NCI-H2171 (cell line): ENCODE measurements at places on chromosomes 1 and 21.

DNA sequence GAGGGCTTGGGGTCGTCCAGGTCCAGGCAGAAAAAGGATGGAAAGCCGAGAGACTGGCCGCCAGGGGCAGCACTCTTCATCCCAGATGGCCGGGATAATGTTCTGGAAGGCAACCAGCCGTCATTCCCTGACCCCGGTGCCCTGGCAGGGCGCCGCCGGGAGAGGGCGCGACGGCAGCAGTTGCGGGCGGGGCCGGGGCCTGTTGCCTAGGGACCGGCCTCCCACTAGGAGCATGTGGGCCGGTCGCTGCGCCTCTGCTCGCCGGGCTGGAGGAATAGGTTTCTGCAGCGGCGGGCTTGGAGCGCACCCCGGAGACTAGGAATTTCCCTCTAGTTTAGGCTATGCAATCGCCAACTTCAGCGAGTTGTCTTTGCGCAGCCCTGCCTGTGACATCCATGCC, 11.0 kb downstream of the DMRTB1 start:
- no peak for DNase-seq

- DNase-seq: no peak
Observed at GRCh38 chr1:30037251-30038118, 685.9 kb downstream of the MATN1 start.

GRCh38 chr1:207991583-207992026, 80.7 kb upstream of the CD34 start:
- DNase-seq: no peak

DNA sequence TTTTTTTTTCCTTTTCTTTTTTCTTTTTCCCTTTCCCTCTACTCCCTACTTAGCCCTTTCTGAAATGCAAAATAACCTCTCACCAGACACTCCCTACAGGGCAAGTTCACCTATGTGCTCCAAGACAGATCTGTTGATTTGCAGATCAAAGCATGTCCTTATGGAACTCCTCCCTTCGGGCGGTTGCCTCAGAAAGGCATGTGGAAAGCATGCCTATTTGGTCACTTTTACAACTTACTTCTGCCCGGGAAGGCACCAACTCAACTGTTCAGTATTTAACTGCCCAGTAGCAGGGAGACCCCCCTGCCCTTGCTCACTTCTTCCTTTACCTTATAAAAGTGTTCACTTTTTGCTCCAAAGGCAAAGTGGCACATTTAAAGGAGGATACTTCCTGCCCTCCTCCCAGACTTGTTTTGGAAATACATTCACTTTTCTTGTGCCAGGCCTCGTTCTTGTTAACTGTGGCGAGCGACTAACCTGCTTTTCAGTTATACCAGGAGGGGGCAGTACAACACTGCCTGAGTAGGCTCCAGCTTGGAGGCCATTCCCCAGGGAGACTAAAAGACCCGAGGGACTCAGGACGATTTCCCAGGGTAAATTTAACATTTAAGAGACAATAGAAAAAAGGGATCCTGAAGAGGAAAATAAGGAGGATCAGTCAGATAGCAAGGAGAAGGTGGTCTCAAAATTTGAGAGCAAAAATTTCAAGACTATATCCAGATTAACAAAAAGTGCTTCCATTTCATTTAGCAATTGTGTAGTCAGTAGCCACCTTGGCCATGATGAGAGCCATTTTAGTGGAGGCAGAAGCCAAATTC, 12.3 kb upstream of the SLAMF7 start:
- DNase-seq: peak; percentile 16

DNA sequence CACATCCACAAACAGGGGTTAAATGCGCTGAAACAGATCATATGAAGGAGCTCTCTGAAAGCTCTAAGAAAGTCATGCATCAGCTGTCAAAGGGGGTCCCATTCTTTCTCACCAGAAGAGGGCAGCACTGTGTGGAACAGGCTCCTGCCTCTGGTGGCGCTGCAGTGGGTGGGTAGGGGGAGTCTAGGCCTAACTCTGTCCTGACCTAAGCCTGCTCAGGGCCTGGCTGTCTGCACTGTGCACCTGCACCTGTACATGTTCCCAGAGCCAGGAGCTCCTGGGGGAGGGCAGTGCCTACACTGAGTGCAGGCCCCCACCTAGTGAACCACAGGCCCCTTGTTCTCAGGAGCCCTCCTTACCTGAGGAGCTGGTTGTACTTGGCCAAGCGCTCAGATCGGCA, 16.0 kb downstream of the ENO1 start:
- no peak for DNase-seq

DNA sequence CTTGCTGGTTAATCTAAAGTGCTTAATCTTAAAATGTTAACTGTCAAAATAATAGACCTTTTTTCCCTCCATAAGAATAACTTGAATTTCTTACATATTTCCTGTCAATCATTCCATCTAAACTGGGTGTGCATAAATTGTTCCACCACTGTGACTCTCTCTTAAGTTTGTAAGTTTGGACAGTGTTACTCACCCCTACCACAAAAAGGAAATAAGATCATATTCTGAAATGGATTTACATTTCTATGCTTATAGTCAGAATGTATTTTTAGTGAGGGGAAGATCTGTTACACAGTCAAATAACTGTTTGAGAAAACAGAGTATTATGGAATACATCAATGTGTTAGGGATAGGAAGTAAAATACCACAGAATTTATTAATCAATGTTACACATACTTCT, 109.6 kb upstream of the DPYD start:
- DNase-seq: no peak

- no peak for DNase-seq
Observed at GRCh38 chr1:207321790-207322645, 540 bp downstream of the CD55 start.

- DNase-seq: peak; percentile 78
Observed at GRCh38 chr1:59687081-59687480, 127.7 kb upstream of the HOOK1 start.

DNA sequence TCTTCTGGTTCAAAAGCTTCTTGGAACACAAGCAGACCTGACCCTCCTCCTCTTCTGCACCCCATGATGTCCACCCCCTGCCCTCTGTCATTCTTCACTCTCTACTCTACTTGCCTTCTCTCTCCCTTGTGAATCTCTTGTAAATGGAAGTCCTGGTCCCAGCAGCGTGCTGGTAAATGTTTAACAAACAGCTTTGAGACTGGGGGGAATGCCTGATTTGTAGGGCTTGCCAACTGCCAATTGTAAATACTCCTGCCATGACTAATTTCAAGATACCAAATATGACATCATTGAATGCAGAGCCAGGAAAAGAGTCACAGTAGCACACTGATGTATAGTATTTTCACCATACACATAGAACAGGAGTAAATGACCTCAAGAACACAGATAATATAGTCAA, 40.9 kb upstream of the LRRN2 start:
- DNase-seq: no peak

DNA sequence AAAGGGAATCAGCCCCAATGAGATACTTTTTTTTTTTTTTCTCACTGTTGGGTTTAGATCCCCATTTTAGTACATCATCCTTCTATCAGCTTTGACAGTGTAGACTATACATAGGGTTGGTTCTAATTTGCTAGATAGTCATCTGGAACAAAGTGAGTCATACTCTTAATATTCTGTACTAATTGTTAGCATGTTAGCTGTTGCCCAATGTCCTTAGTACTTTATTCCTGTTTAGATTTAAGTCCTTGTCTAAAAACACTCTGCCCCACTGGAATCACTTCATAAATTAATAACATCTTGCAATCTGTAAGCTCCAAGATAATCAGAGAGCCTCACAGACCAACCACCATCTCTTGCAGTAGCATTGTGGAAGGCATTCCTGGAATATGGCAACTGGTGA, 209.8 kb upstream of the KIAA0040 start:
- DNase-seq: no peak

DNA sequence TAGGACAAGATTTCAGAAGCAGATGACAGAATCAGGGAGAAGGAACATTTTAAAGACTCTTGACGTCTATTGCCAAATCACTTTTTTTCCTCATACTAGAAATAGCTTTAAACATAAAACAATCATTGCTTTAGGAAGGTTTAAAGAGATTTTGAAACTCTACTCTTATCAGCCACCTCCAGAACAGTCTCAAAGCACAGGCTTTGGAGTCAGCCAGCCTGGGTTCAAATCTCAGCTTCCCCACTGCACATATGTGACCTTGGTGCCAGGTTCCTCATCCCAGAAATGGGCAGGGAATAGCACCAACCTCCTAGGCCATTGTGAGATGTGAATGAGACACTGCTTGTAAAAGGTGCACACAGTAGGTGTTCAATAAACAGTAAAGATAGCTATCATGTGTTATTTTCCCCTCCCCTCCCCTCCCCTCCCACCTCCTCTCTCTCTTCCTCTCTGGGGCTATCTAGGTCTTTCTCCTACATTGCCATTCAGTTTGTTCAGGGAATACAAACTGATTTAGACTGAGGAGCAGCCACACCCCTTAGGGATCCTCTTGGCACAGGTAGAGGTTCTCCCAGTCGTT, 20.6 kb downstream of the SPOCD1 start:
- no peak for DNase-seq

DNA sequence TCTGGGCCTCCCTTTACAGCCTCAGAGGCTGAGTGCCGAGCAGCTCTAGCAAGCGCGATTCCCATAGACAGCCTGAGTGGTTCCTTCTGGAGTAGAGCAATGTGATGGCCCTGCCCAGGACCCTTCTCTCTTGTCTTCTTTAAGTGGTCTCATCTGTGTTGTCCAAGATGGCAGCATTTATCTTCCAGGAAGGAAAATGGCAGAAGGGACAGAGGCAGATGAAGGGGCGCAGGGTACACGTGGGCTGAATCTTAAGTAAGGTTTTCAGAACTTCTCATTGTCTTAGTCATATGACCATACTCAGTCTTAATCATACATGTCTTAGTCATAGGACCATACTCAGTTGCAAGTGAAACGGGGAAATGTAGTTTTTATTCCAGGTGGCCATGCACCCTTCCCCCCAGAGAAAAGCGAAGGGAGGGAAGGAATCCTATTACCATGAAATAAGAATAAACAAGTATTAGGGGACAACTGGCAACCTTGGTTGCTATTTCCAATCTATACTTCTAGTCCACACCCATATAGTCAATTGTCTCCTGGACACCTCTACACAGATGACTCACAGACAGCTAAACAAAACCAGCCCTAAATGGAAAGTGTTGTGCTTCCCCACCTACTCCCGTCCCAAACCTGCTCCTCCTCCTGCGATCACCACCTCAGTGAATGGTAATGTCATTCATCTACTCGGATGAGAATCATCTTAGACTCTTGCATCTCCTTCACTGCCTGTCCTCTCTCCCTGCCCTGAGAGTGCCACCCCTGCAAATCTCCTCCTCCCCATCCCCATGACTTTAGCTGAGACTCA, 13.3 kb downstream of the OVAAL start:
- DNase-seq: no peak

DNA sequence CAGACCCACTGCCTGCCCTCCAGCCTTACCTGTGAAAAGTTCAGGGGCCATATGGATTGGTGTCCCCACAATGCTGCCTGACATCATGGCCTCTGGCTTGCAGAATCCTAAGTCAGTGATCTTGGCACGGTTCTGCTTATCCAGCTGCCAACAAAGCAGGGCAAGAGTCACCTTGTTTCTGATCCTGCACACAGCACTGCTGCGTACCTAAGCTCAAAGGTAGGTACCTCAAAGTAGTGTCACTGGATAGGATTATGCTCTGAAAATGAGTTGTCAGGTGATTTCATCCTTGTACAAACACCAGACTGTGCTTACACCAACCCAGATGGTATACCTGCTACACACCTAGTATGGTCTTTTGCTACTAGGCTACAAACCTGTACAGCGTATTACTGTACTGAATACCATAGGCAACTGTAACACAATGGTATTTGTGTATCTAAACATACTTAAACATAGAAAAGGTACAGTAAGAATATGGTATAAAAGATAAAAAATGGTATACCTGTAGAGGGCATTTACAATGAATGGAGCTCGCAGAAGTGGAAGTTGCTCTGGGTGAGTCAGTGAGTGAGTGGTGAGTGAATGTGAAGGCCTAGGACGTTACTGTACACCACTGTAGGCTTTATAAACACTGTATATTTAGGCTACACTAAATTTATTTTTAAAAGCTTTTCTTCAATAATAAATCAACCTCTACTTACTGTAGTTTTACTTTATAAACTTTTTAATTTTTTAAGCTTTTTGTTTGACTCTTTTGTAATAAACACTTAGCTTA, 29.1 kb upstream of the RBBP5 start:
- DNase-seq: no peak

- no peak for DNase-seq
Observed at GRCh38 chr1:224333939-224334786, 4.2 kb upstream of the NVL start.

DNA sequence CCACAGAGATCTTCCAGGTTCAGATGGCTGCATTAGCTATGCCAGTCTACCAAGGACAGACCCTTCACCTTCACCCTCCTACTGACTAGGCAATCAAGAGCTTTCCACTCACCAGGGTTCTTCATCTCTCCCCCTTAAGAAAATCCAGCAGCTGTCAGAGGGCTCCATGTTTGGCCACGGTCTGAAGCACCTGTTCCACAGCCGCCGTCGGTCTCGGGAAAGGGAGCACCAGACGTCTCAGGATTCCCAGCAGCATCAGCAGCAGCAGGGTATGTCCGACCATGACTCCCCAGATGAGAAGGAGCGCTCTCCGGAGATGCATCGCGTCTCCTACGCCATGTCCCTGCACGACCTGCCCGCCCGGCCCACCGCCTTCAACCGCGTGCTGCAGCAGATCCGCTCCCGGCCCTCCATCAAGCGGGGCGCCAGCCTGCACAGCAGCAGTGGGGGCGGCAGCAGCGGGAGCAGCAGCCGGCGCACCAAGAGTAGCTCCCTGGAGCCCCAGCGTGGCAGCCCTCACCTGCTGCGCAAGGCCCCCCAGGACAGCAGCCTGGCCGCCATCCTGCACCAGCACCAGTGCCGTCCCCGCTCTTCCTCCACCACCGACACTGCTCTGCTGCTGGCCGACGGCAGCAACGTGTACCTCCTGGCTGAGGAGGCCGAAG, 13.8 kb downstream of the TMCC2 start:
- DNase-seq: no peak

DNA sequence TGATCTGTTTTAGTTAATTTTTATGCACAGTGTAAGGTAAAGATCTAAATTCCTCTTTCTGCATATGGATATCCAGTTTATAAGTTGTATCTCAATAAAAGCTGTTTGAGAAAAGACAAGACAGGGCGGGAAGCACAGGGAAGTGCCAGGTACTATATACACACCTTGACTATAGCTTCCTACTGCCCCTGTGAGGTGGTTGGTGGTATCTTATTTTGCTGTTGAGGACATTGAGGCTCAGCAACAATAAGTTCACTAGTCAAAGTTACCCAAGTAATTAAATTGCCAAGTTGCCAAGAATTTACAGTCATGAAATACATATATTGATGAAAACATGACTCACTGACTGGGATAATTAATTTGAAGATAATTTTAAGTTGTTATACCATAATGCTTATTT, 109.1 kb downstream of the CD247 start:
- no peak for DNase-seq

GRCh38 chr1:53590104-53590503, 130.9 kb downstream of the DMRTB1 start:
- no peak for DNase-seq

GRCh38 chr1:152328801-152329391, 3.9 kb upstream of the FLG start:
- DNase-seq: no peak

- DNase-seq: no peak
Observed at GRCh38 chr1:221174330-221174993, 295.2 kb downstream of the HLX start.
